ENCODE measurements at places on chromosomes 5 and 9.

GRCh38 chr5:144405991-144406390 is 235.3 kb downstream of the KCTD16 start:
- no peak overlapping the region for H3K27ac ChIP-seq
- no peaks in the 10 kb centered on the region for H3K36me3 ChIP-seq
- no peaks in the 10 kb centered on the region for H3K4me1 ChIP-seq
- no peaks in the 10 kb centered on the region for H3K27me3 ChIP-seq
- DNase-seq: no peak

DNA sequence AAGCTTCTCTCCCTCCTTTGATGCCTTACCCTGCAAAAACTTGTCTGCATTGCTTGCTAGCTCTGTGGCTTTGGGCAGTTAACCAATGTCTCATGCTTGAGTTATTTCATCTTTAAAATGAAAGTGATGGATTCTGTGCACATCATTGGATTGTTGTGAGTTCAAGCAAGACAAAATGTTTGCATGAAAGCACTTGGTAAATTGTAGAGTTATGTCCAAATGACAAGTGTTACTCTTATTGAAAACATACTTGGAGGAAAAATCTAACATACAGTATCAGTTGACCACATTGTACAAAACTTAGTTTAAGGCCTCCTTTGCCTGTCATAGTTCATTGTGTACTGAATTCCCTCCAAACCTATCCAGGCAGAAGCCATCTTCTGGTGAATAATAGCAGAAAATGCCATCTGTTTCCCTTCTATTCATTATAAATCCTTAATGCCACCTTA is 30.0 kb downstream of the TGFBR1 start:
- H3K27ac ChIP-seq: no peak overlapping the region
- no peak overlapping the region for H3K4me3 ChIP-seq
- peaks cover 43% of the 10 kb centered on the region for H3K36me3 ChIP-seq
- DNase-seq: no peak

DNA sequence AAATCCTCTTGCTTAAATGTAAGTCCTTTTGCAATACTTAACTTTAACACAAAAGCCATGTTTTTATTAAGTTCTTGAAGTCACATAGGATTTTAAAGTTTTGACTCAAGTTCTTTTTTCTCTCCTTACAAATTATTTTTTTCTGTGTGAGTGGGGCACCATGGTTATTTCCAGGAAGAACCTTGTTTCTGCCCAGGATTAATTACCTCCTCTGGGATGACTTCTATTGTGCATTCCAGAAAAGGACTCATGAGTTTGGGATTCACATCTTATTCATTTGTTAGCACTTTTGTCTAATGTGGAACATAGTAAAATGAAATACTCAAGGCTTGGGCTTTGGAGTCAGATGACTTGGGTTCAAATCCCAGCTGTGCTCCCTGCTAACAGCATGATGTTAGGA is 421.4 kb upstream of the WWC1 start:
- no peak overlapping the region for H3K4me3 ChIP-seq
- no peak for DNase-seq
- no peaks in the 10 kb centered on the region for H3K4me1 ChIP-seq
- H3K27ac ChIP-seq: no peak overlapping the region
- no peaks in the 10 kb centered on the region for H3K27me3 ChIP-seq

GRCh38 chr9:98491231-98491651 is 217.5 kb downstream of the GABBR2 start:
- no peaks in the 10 kb centered on the region for H3K36me3 ChIP-seq
- H3K27ac ChIP-seq: no peak overlapping the region
- H3K4me1 ChIP-seq: no peaks in the 10 kb centered on the region
- no peaks in the 10 kb centered on the region for H3K27me3 ChIP-seq

DNA sequence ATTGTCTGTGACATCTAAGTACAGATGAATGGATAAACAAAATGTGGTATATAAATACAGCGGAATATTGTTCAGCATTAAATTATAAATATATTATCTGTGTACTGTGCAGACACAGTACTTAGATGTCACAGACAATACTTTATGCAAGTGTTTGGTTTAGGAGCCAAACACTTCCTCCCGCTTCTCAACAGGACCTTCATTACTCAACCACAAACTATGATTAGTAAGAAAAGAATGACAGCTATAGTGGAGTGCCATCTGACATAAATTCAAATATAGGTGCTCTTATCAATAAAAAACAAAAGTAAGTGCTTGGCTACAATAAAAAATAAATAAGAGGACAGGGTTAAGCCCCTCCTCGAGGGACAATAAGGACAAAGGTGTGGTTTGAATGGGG is 38.9 kb upstream of the STX17 start:
- H3K4me1 ChIP-seq: no peaks in the 10 kb centered on the region
- no peaks in the 10 kb centered on the region for H3K36me3 ChIP-seq
- H3K27me3 ChIP-seq: no peaks in the 10 kb centered on the region
- H3K27ac ChIP-seq: no peak overlapping the region
- DNase-seq: no peak
- no peak overlapping the region for H3K4me3 ChIP-seq

DNA sequence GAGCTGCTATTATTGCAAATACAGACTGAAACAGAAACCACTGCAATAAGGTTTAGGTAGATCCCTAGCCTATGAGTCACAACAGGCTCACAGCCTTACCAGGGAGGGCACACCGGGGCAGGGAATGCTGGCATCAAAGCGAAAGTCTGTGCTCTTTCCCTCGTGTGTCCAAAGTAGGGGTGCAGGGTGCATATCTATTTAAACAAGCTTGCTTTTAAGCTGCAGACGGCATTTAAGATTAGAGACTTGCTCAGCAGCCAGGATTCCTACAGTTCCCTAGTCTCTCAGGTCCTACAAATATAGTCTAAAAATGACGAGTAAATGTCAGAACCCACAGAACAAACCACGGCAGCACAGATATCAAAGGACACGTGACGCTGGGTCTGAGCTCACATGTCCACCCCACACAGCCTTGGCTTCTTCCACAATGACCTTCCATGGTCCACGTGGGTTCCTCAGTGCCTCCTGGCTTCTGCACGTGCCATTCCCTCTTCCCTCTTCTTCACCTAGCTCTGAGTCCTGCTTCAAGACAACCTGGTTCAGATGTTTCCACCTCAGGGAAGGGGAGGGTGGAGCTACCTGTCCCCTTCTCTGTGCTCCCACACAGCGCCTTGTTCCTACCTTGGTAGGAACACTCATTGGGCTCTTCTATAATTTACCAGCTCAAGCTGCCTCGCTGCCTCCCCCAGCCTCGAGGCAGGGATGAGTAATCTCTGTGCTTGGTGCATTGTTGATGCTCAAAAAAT is 193.2 kb downstream of the MAPKAP1 start:
- no peaks in the 10 kb centered on the region for H3K36me3 ChIP-seq
- peak overlapping the region; percentile 61 for H3K27ac ChIP-seq
- peaks cover 26% of the 10 kb centered on the region for H3K4me1 ChIP-seq
- peak overlapping the region; percentile 31 for H3K4me3 ChIP-seq

- peak overlapping the region; percentile 62 for H3K4me3 ChIP-seq
- H3K27me3 ChIP-seq: no peaks in the 10 kb centered on the region
- peaks cover 27% of the 10 kb centered on the region for H3K4me1 ChIP-seq
- DNase-seq: peak; percentile 71
- no peaks in the 10 kb centered on the region for H3K36me3 ChIP-seq
These were observed 798 bp downstream of the MEGF9 start for GRCh38 chr9:120713257-120714087.

Data from upper lobe of right lung (tissue), 1 donor.